ENCODE measurements at places on chromosomes 11 and 22. TPM values are rescaled to one million over a fixed set of nuclear protein-coding genes. Genes with fewer than 3 reads are reported as not detected.
A peak's percentile ranks its signal among the peaks of the same experiment; 100 is the strongest.

DNA sequence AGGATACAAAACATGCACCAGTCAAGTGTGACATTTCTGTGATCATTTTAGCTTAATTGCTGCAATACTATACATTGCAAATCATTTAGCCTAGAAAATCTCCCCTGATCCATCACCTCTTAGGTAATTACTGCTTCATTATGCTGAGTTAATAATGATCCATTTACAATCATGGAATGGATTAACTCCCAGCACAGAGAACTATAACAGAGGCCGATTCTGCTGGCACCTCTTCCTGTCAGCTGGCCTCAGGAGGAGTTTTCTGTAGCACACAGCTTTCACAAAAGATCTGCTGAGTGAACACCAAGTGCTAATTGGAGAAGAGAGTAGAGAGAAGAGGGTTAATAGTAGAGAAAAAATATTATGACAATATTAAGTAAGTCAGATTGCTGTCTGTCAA lies 591.8 kb upstream of the KIRREL3 start:
- no peak overlapping the region for H3K4me3 ChIP-seq
- H3K36me3 ChIP-seq: no peaks in the 10 kb centered on the region
- no peaks in the 10 kb centered on the region for H3K4me1 ChIP-seq
- H3K27ac ChIP-seq: no peak overlapping the region
- peaks cover 38% of the 10 kb centered on the region for H3K27me3 ChIP-seq

Gene C11orf97
- not detected for total RNA-seq

DNA sequence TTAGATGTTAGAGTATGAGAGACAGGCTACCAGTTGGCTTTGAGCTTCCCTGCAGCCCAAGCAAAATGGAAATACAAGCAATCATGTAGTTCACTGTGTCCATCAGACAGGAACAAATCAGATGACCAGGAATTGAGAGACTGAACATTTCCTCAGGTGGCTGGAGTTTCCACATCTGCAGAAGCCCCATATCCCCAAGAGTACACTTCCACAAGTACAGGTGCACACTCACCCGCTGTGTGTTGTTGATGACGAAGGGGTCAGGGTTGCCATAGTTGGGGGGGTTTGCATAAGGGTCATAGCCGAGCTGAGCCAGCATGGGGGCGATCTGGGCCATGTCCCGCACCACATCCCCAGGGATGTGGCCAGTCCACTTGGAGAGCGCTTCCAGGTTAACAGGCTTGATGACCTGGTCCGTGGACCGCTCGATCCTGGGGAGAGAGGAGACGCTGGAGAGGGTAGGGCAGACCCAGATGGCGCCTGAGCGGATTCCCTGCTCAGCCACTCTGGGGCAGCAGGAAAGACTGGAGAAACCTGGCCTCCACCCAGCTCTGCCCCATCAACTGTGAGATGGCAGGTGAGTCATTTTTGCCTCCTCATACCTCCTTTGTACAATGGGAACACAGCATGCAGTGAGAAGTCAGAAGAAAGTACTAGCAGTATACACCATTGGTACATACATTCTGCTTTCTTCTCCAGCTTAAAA lies 23.9 kb upstream of the TFIP11 start:
- H3K27ac ChIP-seq: no peak overlapping the region
- DNase-seq: no peak
- H3K27me3 ChIP-seq: no peaks in the 10 kb centered on the region
- H3K4me1 ChIP-seq: no peaks in the 10 kb centered on the region

GRCh38 chr22:41504397-41504796 lies 35.5 kb downstream of the ACO2 start:
- H3K4me1 ChIP-seq: no peaks in the 10 kb centered on the region
- no peak for DNase-seq
- no peak overlapping the region for H3K4me3 ChIP-seq
- H3K36me3 ChIP-seq: 0 out of 2 replicates have a peak, but pooled peaks cover 18% of the 10 kb centered on the region
- no peaks in the 10 kb centered on the region for H3K27me3 ChIP-seq

DNA sequence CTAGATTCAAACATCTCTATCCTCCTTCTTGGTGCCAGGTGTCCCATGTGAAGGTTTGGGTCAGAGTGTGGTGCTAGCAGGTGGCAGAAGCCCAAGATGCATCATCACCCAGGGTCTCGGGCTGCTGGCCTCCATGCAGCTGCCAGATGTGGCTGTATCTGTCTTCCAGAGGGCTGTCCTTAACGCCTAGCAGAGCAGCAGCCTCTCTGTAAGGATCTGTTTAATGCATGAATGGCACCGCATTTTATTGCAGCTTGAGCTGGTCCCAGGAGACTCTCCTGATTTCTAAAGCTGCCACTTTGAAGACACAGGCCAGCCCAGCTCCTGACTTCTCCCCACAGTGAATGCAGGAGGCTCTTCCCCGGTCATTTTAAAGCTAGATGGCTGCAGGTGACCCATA lies 26.3 kb downstream of the SLC1A2 start:
- no peaks in the 10 kb centered on the region for H3K27me3 ChIP-seq
- no peak overlapping the region for H3K4me3 ChIP-seq
- H3K4me1 ChIP-seq: peaks cover 41% of the 10 kb centered on the region
- H3K36me3 ChIP-seq: no peaks in the 10 kb centered on the region
- no peak overlapping the region for H3K27ac ChIP-seq
- DNase-seq: no peak

DNA sequence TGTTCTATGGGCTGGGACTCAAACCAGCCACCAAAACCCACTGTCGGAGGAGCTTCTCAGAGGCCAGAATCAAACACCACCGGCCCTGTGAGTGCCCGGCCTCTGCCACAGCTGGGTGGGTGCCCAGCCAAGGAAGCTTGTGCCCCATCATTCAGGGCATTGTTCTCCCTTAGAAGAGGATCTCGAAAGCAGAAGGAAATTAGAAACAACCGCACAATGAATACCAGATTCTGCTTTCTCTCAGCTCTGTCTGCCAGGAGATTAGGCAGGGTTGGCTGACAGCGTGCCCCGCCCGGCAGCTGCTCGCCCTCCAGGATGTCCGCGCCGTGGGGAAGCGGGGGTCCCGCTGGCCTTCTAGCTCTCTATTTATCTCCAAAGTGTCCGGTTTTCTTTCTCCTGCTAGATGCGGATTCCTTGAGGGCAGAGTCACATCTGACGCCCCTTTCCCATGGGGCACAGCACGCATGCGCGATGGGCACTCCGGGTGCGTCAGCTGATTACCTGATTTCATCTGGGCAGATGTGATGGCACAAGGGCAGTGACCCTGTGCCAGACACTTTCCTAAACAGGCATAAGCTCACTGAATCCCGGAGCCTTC lies 25.5 kb downstream of the SCGB1A1 start:
- DNase-seq: no peak
- H3K36me3 ChIP-seq: no peaks in the 10 kb centered on the region
- H3K4me3 ChIP-seq: no peak overlapping the region

DNA sequence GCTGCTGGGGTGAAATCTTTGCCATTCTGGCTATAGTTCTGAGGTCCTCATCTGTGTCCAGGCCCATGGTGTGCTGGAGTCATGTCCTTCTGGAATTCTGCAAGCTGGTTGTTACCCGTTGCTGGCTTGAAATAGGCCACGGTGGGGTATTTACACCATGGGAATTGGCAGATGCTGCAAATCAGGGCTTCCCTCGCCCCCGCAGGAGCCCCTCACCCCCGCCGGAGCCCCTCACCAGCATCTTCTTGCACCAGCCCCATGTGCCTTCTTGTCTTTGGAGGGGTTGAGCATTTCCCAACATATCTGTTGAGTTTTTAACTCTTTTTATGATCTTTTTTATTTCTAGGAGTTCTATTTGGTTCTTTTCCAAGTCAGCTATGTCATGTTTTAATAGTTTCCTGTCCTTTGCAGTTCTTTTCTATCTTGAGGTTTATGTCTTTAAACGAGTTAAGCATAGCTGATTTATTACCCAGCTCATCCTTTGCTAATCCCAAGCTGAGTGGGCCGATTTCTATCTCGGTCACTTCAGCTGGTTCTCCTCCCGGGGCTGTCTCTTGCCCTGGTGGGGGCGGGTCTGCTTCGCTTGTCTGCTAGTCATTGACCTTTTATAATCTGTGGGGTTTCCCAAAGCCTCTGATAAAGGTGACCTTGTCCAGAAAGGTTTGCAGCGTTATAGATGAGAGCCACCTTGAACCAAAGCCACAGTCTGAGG lies 17.6 kb downstream of the ANO1 start:
- no peak overlapping the region for H3K27ac ChIP-seq
- no peak for DNase-seq
- H3K36me3 ChIP-seq: peaks cover 73% of the 10 kb centered on the region

DNA sequence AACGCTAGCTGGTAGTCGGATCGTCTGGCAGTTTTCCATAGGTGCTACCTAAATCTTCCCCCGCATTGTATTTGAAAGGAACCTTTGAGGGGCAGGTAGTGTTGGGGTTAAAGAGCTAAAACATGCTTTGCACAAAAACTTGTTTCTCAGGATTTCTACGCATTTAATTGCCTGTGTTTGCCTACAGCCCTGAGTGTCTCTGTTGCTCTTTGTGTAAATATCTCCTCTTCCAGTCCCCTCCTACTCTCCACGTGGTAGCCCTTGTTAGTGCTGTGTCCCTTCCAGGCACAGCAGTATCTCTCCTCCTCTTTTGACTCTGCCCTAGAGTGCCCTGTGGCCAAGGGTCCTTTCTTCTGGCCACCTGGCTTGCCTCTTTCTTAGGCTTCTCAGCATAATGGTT lies 81.7 kb downstream of the BARX2 start:
- no peak overlapping the region for H3K27ac ChIP-seq
- no peaks in the 10 kb centered on the region for H3K27me3 ChIP-seq
- peak; percentile 10 for DNase-seq
- peaks cover 13% of the 10 kb centered on the region for H3K4me1 ChIP-seq
- H3K4me3 ChIP-seq: no peak overlapping the region
- H3K36me3 ChIP-seq: no peaks in the 10 kb centered on the region
